Hindlimb muscle (tissue), 1 donor: ENCODE measurements at places on chromosomes 6 and 20. TPM values are rescaled to one million over a fixed set of nuclear protein-coding genes. Genes with fewer than 3 reads are reported as not detected.

Gene HLA-DRB1
- 20.5 TPM for polyA plus RNA-seq

Gene REM1
- 6.6 TPM for polyA plus RNA-seq

Gene CCR6
- polyA plus RNA-seq, result not detected

Gene LY86
- polyA plus RNA-seq, result 3.3 TPM

Gene MOXD1
- 2.3 TPM for polyA plus RNA-seq

Gene PBX2
- 109 TPM for polyA plus RNA-seq

Gene OR2B6
- polyA plus RNA-seq, result not detected

Gene ALDH8A1
- polyA plus RNA-seq, result 1.1 TPM
